AG09309 (cell line): ENCODE measurements at places on chromosomes 16 and 17.

GRCh38 chr17:7867881-7868329 is 10.1 kb downstream of the CYB5D1 start:
- DNase-seq: no peak

GRCh38 chr16:56841233-56841632 is 23.8 kb upstream of the SLC12A3 start:
- DNase-seq: peak; percentile 34

DNA sequence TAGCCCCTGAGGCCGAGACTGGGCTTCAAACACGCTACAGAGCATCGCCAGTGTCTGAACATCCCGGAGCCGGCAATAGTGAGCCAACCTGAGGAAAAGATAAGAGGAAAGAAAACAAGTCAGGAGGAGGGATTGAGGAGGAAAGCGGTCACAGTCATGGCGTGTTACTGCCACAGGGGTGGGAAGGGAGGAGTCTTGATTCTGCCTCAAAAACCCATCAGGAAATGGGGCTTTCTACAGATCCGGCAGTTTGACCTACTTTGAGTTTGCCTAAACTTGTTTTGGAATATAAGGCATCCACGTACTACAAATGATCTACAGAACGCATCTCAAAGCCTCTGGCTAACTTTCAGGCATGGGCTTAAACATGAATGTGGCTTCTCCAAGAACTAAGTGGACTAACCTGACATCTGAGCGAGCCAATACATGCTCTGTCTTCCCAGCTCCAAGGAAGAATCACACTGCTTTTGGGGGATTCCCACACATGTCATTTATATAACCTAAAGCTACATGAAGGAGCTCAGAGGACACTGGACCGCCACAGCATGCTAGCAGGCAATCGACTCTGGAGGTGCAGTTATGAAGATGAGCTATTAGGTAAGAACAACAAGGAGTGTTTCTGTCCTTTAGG is 96.6 kb downstream of the WDR59 start:
- no peak for DNase-seq

GRCh38 chr16:87135246-87136030 is 181.8 kb downstream of the C16orf95 start:
- no peak for DNase-seq

DNA sequence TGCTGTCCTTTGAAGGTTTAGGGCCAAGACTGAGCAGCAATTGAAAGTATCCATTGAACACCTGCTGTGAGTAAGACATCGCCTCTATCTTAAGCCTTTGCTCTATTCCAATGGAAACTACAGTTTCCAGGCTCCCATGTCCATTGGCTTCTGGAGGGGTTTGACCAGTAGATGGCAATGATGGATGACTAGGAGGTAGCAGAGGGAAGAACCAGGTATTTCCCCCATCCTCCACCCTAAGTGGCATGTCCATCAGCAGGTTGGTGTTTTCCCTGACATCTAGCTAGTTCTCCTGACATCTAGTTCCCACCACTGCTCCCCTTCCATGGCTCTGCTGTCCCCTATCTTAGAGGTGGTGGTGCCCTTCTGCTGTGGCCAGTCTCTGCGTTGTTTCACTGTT is 58.7 kb downstream of the CENPV start:
- no peak for DNase-seq

DNA sequence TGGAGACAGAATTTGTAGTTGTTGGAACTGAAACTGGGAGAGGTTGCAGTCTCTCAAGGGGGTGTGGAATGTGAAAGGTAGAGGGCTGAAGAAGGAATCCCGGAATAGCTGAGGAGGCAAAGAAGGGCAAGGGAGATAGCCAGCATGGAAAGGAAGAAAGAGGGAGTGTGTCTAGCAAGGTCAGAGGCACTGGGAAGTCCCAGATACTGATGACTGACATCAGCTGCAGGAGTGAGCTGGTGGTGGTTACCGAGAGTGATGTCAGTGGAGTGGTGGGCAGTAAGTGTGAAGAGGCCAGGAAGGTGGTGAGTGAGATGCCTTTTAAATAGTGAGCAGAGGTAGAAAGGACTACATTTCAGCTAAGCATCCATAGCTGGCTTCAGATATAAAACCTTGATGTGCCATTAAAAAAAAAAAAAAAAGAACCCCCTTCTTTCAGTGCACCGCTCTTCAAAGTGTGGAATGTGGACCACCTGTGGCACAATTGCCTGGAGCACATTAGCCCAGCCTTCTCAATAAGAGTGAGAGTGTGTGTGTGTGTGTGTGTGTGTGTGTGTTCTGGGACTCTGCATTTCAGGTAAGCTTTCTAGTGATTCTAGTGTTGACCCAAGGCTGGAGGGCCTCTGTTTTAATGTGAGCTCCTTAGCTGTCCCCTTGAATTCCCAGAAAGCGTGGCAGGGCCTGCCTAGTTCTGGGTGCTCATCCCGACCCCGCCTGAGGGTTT is 8.5 kb downstream of the PRMT7 start:
- DNase-seq: no peak

- no peak for DNase-seq
Observed at GRCh38 chr16:57701759-57702371, 7.3 kb downstream of the DRC7 start.

GRCh38 chr16:23222929-23223328 is 40.4 kb downstream of the SCNN1G start:
- no peak for DNase-seq

DNA sequence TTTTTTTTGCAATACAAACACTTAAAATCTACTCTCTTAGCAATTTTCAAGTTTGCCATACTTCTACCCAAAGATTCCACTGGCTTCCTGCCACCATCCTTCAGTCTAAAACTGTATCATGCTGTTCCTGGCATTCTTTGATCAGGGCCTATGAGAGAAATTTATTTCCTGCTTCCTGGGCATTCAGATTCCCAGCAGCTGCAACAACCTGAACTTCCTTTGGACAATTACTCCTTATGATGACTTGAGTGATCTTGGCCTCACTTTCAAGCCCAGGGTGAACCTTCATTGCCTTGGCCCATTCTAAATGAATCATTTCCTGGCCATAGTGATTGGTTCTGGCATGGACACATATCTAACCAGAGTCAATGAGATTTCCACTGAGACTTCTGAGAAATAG is 18.0 kb upstream of the MON1B start:
- no peak for DNase-seq

DNA sequence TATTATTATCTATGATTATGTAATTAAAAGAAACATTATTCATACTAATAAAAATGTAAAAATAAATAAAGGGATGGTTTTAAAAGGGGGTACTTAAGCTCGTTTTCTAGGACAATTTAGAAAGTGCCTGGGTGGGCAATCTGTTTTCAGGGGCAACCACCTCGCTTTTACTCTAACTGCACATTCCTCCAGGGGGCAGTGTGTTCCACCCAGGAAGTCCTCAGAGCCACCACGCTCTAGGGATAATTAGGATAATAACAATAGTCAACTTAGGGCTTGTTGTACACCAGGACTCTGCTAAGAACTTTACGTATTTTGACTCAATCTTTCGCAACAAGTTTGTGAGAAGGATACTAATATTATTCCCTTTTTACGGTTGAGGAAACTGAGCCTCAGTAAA is 396.7 kb upstream of the MAF start:
- DNase-seq: no peak

DNA sequence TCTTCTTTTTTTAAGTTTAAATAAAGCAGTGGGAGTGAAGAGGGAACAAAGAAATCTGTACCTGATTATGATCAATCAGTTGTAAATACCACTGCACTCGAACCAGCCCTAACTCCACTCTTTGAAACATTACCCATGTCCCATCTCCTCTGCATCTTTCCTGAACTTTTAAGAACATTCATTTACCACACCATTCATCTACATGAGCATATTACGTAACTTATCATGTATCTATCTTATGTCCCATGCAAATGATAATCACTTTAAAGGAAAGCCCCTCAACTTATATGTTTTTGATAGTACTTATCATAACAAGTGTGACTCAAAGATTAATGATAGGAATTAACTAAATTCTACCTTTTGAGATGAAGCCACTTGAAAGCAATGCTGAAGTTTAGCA is 10.7 kb upstream of the BRIP1 start:
- DNase-seq: no peak
